A172 (cell line): ENCODE measurements at places on chromosomes 3 and 15. TPM values are rescaled to one million over a fixed set of nuclear protein-coding genes. Genes with fewer than 3 reads are reported as not detected.

DNA sequence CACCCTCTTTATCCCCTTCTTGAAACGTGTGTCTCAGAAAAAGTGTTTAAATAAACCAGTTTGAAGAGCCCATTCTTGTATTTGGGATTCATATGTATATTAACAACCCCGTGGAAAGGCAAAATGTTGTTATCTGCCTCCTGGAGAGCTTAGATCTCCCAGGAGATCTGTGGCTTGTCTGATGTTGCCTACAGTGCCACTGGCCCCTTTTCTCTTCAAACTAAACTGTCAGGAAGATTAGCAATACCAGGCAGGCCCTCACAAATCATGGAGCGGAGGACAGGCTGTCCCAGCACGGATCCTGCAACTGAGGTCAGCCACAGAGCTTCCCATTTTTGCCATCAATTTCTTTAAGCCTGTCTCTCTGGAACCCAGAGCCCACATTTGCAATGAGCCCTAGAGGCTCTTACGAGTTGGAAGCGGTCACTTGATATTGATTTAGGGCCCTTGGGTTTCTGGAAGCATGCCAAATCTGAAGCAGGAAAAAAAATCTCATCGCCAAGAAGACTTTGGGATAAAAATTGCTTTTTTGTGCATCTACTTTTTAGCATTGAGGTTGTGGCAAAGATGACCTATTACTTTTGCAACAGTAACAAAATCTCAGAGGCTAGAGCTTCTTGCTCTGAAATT lies 234.1 kb downstream of the OPA1 start:
- no peak for DNase-seq

The ARRDC4 gene
- 1.7 and 2.5 TPM in 2 replicates for total RNA-seq

The CSTA gene
- total RNA-seq: 0.24 TPM in 1 of 2 replicates, not detected in the other

- DNase-seq: no peak
Measured at GRCh38 chr15:64950888-64951287, 38.8 kb downstream of the SPG21 start.

The ACSBG1 gene
- not detected in 2 replicates for total RNA-seq

The GPR156 gene
- total RNA-seq: 1.1 and 1.6 TPM in 2 replicates

GRCh38 chr15:88894348-88894818 lies 961 bp downstream of the HAPLN3 start:
- DNase-seq: no peak

The PLSCR2 gene
- total RNA-seq: not detected in 2 replicates

GRCh38 chr15:31089368-31090047 lies 12.0 kb downstream of the TRPM1 start:
- no peak for DNase-seq
